Stimulated activated naive CD4-positive, alpha-beta T cell treated with Interleukin-2 at 50 U/mL for 16 hours (primary cell): ENCODE measurements at places on chromosomes 11 and 22.

DNA sequence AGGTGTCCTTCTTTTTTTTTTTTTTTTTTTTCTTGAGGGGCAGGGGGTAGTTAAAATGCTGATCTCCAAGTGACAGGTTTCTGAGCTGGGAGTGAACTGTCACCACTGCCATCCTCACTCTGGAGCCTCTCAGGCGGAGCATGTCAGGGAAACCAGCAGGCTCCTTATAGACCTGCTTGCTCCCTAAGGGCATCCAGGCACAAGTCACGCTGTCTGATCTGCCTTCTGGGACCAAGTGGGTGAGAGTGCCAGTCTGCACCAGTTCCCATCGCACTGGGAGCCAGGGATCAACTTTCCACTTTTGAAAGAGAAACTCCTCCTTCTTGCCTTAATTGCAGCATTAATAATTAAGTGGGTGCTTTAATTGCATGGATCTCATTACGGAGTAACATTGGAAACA, 537.9 kb upstream of the CADM1 start:
- no peak for DNase-seq

GRCh38 chr11:75853971-75854370, 39.0 kb downstream of the UVRAG start:
- no peak for DNase-seq

DNA sequence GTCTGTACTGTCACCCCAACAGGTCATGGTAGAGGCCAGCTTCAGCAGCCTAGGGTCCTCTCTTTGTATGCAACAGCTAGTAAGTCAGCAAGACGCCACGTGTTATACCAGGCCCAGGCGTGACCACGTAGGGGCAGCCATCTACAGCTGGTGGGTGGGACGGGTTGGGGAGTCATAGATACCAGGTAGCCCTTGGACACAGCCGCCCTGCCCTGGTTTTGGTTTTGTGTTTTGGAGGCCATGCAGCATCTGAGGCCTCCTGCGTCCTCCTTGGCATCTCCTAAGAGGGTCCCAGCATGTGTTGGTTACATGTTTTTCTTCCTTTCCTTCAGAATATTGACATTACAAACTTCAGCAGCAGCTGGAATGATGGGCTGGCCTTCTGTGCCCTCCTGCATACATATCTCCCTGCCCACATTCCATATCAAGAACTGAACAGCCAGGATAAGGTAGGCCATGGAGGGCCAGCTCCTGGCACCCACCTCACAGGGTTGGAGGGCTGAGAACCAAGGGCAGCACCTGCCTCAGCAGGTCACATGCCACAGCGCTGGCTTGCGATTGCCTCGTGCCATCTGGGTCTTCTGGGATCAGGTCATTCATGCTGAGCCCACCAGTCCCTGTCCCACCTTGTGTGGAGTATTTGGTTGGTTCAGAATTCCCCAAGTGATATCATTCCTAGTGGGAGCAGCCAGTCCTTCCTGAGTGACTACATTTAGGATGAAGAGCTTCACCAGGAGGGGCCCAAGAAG, 16.0 kb upstream of the ADORA2A start:
- DNase-seq, result no peak

GRCh38 chr11:14585438-14585837, 58.2 kb upstream of the PDE3B start:
- no peak for DNase-seq

GRCh38 chr11:119591836-119592310, 137.1 kb downstream of the NECTIN1 start:
- no peak for DNase-seq

DNA sequence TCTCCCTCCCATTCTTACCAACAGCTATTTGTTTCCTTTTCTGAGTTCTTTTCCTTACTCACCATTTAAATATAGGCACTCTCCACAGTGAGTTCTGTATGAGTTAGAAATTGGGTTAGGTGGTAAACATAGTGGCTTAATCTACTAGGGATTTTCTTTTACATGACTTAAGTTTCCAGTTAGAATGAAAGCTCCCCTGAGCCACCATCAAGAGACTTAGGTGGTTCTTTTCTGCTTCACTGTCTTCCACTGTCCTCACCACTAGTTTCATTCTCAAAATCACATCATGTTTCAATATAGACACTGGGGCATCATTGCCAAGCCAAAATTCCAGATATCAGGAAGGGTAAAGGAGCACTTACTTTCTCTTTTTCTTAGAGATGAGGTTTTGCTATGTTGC, 9.0 kb upstream of the REXO2 start:
- DNase-seq, result no peak
